SK-N-DZ (cell line): ENCODE measurements at places on chromosomes 12 and 14.

- DNase-seq: no peak
Observed at GRCh38 chr12:46133751-46134150, 135.1 kb downstream of the SLC38A1 start.

- DNase-seq: no peak
Observed at GRCh38 chr12:41869432-41869831, 275.2 kb downstream of the GXYLT1 start.

- DNase-seq: no peak
Observed at GRCh38 chr12:67540920-67541624, 107.5 kb upstream of the DYRK2 start.

DNA sequence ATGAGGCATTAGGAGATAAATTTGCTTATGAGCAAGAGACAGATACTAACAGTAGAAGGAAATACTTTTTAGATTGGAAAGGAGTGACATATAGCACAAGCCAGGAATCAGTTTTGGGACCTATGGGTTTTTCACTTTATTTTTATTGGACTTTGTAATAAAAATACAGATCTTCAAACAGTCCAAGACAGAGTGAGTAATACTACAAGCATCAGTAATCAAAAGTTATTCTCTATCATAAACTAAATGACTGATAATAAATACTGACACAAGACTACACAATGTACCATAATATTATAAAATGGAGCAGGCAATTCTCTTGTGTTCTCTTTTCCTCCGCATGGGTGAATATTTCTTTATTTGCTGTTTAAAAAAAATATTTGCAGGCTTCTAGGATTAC is 85.8 kb downstream of the DERA start:
- no peak for DNase-seq

GRCh38 chr14:68820999-68821683 is 28.3 kb upstream of the ZFP36L1 start:
- DNase-seq: no peak

DNA sequence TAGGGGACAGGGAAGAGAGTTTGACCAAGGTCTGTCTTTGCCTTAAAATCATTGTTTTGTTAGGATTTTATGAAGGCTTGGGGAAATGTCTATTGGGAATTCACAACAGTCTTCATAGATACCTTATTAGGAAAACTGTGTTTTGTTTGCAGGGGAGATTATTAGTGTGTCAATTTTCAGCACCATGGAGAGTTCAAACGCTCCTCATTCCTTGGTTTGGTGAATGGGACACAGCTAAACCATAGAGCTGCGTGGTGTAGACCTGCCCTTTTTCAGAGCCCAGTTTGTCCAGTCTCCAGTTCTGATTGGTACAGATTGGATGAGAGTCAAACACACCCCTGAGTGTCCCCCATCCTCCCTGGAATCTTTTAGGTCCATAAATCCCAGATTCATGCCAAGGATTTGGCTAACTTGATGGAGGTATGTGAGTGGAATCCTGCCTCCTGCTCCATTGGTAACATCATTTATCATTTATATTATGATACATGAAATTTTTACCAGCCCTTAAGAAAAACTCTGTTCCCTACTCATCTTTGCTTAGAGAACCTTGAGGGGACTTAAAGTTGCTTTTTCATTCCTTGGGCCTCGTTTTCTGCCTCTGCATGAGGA is 12.0 kb downstream of the NGDN start:
- DNase-seq: no peak
